ENCODE measurements at places on chromosomes 6 and 20.

- DNase-seq = no peak
Observed at GRCh38 chr6:14025160-14025559, 92.4 kb upstream of the CD83 start.

- no peak for DNase-seq
Observed at GRCh38 chr6:135624402-135625295, 127.1 kb upstream of the AHI1 start.

GRCh38 chr6:137926985-137927384, 59.9 kb downstream of the TNFAIP3 start:
- no peak for DNase-seq

DNA sequence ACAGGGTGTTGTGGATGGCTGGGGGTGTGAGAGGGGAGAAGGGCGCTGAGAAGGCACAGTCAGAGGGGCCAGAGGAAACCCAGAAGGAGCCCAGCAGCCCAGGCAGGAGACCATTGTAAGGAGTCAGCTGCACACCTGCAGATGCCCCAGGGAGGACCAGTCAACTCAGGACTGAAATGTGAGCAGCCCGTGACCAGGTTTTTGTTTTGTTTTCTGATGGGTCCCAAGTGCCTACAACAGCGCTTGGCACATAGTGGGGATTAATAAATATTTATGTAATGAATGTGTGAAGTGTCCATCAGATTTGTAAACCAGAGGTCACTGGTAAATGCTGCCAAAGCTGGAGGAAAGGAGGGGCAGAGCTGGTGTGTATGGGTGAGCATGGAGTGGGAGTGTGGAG, 30.2 kb downstream of the TRAM2 start:
- no peak for DNase-seq

- DNase-seq = no peak
Observed at GRCh38 chr20:6489361-6490171, 277.9 kb upstream of the BMP2 start.

GRCh38 chr6:13328875-13329183, 492 bp upstream of the TBC1D7 start:
- no peak for DNase-seq

GRCh38 chr6:162934844-162935243, 207.1 kb downstream of the PACRG start:
- DNase-seq = no peak

DNA sequence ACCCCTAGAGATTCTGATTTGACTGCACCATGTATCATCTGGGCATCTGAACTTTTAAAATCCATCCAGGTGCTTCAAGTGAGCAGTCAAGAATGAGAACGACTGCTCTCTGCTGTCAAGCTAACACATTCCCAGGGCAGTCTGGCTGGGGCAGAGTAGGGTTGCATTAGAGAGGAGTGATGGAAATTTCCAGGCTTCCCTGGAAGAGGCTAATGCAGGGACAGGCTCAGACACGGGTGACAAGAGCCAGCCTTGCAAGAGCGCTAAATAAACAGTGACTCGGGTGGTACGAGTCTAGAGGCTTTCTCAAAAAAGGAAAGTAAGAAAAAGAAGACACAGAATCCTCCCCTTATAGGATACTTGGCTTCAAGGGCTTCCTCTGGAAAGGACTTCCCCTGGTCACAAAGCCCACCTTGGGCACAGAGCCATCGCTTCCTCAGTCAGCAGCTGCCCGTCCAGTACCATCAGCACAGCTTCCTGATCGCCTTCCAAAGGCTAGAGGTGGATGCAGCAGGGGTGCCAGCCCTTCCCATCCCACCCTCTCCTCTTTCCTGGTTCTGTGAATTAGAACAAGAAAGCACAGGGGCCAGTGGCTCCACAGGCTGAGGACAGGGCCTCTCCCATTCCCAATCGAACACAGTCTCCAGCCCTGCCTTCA, 177.4 kb upstream of the RREB1 start:
- DNase-seq = no peak

- DNase-seq = no peak
Observed at GRCh38 chr6:30912746-30913520, 1.1 kb upstream of the VARS2 start.

DNA sequence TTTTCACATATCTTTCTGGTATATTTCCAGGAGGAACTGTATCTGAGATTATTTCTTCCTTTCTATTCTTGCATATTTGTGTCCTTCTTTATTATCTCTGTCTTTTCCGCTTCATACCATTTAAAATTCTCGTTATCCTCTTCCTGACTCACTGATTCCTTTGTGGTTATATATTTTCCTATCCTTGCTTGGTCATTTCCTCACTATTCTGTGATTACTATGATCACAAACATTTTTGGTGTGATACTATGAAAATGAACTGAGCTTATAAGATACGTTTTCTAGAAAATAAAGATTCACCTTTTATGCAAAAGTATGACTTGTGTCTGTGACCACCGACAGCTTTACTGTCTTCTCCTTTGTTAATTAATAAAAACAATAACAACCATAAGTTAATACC, 26.5 kb upstream of the MYCT1 start:
- DNase-seq = no peak

GRCh38 chr6:22231616-22232015, 65.2 kb downstream of the PRL start:
- no peak for DNase-seq

DNA sequence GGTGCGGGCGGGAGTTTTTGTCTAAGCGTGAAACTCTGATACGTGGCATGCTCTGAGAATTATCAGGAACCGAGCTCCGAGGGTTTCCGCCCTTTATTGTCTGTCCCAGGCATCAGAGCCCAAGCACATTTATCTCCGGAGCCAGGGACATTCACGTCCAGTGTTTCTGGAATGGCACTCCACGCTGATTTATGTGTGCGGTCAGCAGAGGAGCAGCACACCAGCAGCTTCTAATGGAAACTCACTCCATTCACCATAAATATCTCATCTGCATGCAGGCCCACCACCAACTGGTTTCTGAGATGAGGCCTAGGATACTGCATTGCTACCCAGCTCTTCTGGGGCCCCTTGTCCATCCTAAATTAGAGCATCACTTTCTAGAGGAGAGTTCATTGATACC, 51.9 kb upstream of the SYNDIG1 start:
- DNase-seq = no peak

DNA sequence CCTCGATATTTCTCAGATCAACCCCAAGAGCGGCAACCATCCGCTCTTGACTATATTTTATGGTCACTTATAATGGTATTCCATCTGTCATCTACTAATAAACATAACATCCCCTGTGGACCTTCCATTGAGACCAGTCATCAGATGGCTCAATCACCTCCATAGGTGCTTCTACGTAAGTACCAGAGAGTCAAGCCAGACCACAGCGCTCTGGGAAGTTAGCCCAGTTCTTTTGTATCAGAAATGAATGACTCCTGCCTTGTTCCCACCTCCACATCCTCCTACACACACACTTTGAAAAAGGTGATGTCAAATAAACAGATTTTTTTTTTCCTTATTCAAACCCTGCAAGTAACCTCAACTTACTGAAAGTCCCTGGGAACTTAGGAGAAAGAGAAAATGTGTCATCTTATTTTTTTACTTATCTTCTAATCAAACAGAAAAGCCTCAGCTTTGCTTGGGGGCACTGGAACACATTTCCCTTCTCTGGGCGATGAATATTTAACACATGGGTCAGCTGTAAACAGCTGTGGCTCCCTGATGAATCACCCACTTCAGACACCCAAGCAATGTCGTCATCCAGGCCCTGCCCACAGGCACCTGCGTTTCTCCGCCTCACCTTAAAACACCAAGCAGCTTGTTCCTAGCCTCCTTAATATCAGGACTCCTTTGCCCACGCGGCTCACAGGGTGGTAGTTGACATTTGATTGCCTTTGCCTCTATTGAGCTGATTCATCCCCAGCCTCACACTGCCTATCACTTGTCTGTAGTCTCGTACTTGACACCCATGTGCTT, 121.4 kb upstream of the LY86 start:
- no peak for DNase-seq

DNA sequence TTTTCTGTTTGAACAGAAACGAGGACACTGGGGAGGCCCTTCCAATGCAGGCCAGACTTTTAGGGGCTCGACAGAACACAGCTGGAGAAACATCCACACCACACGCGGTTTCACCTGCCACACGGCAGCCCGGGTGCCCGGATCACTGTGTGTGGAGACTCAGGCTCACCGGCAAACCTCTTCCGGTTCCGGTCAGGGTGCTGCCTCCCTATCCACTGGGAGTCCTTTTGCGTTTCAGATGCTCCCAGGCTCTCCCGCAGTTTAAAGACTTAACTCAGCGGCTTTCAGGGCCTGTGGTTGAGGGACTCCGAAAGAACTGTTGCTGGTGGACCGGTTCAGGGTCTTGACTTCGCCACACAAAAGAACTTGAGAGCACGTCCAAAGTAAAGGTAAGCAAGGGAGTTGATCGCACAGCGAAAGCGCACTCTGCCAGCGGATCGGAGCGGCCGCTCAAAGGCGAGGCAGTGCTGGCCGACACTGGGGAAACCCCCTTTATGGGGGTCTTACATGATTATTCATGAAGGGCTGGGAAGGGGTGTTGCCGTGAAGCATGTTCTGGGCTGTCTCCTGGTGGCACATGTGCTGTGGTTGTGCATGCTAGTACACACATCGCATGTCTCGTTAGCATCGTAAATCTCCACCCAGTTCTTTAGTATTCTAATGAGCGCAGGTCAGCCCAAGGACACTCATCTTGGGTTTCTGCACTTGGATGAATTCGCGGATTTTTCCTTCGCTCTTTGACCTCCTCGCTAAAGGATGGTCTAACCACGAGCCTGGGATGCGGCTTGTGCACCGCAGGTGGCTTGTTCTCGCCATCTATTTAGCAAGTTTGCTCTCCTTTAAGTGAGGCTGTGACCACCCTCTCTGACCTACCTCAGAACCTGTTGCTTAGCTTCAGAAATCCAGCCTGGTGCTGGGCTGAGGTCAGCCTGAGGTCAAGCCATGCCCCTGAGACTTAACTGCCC, 180.3 kb downstream of the CDH26 start:
- no peak for DNase-seq

- no peak for DNase-seq
Observed at GRCh38 chr20:44769481-44769863, 23.8 kb downstream of the KCNK15 start.

- no peak for DNase-seq
Observed at GRCh38 chr6:116385459-116385802, 14.7 kb downstream of the DSE start.

DNA sequence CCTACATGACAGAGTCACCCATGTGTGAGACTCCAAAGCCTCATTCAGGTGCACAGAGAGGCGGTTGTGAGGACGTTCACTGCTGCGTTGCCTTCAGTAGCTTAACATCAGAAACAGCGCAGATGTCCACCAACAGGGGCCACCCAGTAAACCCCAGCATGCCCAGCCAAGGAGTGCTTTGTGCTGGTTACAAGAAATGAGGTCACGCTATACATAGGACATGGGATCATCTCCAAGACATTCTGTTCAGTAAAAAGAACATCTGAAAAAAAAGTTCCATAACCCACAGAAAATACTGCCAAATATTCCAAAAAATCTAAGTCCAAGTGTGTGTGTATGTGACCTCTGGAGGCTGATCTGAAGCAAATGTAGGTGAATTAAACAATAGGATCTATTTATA, 16.0 kb downstream of the SLC52A3 start:
- DNase-seq = no peak

DNA sequence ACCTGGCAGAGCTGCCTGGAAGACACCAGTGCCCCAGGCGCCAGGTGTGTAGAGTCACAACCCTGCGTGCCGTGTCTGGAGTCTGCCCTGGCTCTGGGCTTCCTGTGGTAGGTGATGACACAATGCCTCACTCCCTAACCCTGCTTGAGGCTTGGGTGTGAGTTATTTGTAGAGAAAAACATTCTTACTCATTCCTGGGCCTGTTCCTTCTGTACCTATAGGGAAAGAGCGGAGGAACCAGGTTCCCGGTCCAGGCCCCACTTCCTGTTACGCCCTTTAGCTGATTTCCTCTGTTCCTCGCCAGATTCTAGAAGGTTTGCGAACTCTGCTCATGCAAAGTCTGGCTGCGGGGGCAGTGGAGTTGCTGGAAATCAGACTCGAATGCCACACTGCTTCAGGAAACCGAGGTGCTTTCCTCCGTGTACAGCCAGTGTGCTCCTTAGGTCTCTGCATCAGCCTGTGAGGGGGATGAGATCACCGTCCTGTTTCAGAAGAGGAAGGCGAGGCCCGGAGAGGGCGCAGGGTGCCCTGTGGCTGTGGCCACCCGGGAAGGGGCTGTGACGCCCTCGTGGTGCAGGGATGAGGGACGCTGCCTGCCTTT, 67.1 kb upstream of the DUSP22 start:
- DNase-seq = no peak

DNA sequence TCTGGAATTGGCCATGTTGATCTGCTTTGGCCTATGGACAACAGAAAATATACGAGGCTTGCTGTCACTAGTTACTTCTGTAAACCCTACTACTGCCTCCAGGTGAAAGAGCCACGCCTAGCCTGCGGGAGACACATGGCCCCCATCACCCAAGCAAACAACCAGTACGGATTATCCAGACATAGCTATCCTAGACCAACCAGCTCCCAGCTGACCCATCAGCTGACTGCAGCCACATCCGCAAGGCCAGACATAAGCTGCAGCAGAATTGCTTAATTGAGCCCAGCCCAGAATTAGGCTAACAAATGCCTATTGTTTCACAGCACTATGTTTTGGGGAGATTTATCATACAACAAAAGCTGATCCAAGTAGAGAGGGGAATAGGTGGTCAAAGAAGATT, 13.5 kb downstream of the REV3L start:
- no peak for DNase-seq

GRCh38 chr20:58433759-58434158, 44.7 kb downstream of the VAPB start:
- DNase-seq = no peak

GRCh38 chr6:23021487-23021886, 452.1 kb downstream of the HDGFL1 start:
- DNase-seq = no peak

- DNase-seq = peak; percentile 95
Observed at GRCh38 chr20:22466447-22467171, 117.8 kb downstream of the FOXA2 start.

- no peak for DNase-seq
Observed at GRCh38 chr6:160363016-160363996, 15.1 kb downstream of the SLC22A3 start.

DNA sequence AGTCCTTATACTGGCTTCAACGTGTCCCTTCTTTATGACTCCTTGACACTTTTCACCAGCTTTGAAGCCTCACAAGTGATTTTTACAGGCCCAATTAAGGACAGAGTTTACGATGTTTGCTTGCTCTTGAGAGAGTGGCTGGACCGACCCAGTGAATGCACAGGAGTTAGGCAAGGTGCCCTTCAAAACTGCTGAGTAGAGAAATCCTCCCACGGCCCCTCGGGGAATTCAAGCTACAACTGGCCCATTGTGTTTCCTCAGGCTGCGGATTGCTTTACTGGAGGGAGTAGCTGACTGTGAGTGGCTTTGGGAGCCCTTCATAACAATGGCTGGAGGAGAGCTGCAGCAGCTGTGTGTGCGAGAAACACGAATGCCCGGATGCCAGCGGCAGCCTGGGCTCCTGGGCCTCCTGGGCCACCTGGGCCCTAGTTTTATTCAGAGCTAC, 50.0 kb downstream of the SGK1 start:
- DNase-seq = no peak

- no peak for DNase-seq
Observed at GRCh38 chr6:168440520-168441433, at the start of gene SMOC2. Gene SMOC2, plus strand, starts transcription at chr6:168441184. Its CDS starts 187 bp downstream, at chr6:168441371.

Data from NCI-H1930 (cell line).